ENCODE measurements at places on chromosomes 12 and 14.
A peak's percentile ranks its signal among the peaks of the same experiment; 100 is the strongest.

DNA sequence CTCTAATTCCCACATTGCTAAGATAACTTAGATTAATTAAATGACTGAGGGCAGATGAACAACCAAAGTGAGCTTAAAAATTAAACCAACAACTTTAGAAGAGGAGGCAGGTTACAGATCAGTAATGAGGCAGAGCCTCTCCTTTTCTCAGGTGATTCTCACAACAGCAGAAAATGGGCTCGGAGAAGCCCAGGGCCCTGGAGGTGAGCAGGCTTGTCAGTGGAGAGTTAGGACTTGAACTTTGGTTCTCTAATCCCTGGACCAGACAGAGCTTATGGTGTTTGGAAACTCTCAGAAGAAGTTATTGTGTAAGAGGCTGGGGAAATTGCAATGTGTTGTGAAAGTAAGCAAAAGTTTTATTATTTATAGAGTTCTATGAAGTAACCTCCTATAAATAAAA is 2.8 kb downstream of the TRHDE start:
- no peak for DNase-seq

GRCh38 chr12:113766879-113767878 is 198.9 kb downstream of the RBM19 start:
- no peak for DNase-seq

DNA sequence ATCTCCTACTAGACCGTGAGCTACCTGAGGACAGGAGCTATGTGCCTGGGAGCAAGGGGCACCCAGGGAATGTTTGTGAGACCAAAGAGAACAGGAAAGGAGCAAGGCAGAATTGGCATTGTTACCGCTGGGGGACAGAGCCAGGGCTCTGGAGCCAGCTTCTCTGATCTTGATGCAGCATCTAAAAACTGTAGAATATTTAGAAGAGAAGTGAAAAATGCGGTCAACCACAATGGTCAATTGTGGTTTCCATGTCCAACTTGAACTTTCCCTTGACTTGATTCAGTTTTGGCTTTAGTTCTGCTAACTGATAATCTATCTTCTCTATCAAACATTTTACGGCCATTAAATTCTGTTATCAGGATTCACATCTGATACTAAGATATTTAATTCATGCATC is 201.2 kb downstream of the ANO4 start:
- no peak for DNase-seq

GRCh38 chr12:6198051-6198450 is 2.1 kb upstream of the CD9 start:
- no peak for DNase-seq

DNA sequence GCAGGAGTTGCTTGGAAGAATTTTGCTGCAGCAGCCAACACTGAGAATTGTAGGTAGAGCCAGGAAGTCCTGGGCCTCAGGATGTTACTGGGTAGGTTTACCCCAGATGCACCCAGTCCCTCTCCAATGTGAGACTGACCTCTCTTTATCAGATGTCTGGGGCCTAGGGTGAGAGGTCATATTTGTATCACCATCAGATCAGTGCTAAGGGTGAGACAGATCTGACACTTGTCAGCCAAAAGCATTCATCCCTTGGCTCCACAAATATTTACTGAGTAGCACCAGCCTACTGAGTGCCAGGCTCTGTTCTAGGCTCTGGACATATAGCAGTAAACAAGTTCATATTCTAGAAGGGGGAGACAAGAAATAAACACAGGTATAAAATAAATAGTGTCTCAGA is 4.3 kb downstream of the TROAP start:
- no peak for DNase-seq

DNA sequence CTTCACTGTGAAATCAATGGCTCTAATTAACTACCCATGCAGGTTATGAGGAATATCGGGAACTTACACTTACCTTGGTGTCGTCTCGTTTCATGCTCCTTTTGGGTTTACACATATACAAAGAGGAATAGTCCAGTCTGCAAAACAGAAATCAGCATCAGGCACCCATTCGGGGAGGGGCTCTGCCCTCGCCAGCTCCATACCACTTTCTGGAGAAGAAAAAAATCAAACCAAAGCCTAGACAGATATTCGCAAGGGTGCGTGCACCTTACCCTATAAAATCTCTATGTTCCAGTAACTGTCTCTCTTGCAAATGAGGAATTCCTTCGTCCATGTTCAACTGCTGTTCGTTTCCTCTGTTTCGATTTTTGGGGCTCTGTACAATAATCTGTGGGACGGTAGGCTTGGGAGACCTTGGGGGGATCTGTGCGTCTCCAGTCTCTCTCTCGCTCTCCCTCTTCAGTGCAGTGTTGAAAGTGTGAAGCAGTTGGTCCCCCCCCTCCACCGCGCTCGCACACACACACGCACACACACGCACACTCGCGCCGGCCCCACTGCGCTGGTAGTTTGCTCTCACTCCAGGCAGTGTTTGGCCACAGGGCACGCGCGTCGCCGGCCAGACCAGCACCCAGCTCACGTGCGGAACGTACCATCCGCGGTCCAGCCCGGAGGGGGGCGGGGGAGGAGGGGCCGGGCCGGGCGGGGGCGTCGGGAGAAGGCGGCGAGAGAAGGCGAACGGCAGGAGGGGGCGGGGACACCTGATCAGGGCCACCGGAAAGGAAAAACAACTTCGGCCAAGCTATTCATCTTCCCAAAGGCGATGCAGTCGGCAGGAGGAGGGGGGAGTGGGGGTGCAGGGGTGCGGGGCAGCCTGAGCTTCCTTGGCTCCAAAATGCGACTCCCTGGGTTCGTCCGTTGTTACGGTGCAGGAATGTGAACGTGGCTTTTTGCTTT is at the start of gene BHLHE41:
TSS of gene BHLHE41 (minus strand) at position 592 of the 954 bp plus-strand sequence. CDS start at position 334, 258 bp downstream.
- DNase-seq: no peak

GRCh38 chr12:120064054-120064940 is 52.3 kb downstream of the RAB35 start:
- no peak for DNase-seq

- DNase-seq: no peak
Observed at GRCh38 chr12:107446476-107446875, 239.1 kb upstream of the PWP1 start.

DNA sequence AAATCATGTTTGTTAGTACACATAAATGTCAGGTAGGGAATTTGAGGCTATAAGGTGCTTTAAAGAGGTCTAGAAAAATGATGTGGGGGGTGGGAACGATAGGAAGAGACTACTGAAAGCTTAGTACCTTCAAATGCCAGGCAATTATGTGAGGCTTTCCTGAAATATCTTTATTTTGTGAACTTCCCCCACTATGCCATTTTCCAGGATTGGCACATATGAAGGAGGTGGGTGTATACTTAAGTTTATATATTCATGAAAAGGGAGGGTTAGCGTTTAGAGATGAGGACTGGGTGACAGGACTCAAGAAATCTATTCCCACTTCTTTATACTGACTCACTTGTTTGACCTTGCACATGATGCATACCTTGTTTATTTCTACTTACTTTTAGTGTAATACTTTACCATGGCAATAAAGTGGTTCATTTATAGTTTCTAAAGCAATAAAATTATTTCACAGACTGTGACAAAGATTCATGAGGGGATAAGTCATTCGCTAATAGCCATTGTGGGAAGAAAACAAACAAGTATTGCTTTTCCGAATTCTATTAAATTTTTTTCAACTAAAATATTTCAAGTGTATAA is 77.1 kb downstream of the PLEKHA5 start:
- DNase-seq: no peak

DNA sequence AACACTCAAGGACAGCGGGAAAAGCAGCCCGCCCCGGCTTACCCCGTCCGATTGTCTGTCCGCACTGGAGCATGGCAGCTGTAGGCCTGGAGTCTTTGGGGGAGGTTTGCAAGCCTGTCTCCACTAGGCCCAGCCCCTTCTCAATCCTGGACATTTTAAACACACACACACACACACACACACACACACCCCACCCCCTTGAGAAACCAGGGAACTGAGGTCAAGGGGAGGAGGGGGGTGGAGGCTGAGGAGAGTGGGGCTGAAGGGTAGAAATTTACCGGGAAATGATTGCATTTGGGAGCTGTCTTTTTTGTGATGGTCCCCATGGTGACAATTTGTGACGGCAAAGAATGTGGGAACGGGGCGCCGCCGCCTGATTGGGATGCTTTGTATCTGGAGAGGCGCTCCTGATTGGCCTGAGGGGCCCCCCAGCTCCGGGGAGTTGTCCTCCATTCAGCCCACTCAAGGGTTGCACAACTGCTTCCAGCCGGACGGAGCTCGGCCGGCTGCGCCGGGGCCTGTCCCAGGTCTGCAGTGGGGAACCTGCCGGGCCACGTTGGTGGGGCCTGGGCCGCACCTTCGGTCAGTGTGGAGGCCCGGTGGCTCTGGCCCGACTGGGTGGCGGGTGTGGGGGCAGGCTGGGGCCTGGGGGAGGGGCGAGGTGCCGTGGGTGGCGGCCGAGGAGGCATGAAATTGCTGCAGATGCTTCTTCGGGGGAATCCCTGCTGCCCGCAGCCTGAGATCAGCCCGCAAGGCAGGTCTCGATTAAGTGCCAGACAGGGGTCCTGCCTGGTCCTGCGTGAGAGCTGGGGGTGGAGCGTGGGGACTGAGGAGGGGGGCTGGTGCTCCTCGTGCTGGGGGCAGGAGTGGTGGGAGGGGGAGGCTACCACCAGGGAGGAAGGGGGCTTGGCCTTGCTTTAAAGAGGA is at the start of gene FAM181A:
TSS of gene FAM181A (plus strand) at position 472 of the 927 bp plus-strand sequence. CDS start 942 bp downstream, outside the sequence.
- DNase-seq: no peak

DNA sequence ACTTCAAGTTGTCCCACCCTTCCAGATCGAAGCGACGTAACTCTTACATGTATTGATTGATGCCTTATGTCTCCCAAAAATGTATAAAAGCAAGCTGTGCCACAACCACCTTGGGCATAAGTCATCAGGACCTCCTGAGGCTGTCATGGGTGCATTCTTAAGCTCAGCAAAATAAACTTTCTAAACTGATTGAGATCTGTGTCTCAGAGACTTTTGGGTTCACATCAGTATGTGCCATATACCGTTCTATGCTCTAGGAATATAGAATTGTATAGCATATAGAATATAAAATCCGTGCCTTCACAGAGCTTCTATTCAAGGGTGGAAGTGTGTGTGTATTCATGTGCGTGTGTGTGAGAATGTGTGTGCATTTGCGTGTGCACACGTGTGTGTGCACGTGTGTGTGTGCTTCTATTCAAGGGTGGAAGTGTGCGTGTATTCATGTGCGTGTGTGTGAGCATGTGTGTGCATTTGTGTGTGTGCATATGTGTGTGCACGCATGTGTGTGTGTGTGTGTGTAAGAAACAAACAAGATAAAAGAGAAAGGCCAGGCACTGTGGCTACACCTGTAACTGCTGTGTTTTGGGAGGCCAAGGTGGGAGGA is 11.5 kb upstream of the STX2 start:
- DNase-seq: no peak

DNA sequence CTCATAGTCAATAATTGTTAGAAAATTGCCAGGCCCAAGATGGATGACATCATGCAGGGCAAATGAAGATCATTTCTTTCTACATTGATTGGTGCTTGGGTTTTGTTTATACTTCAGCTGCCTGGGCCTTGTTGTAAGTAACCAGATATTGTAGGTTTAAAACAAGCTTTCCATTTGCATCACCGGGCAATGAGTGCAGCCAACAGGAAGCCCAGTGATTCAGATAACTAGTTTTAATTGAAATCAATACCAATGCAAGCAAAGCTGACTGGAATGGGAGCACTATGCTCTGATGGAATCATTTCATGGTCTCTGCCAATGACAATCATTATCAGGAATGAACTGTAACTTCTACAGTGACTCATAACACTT is 279.3 kb downstream of the DUSP6 start:
- DNase-seq: no peak

- peak; percentile 41 for DNase-seq
Observed at GRCh38 chr14:74401504-74402241, 24.3 kb downstream of the SYNDIG1L start.

- no peak for DNase-seq
Observed at GRCh38 chr14:50383618-50384225, 13.0 kb downstream of the CDKL1 start.

DNA sequence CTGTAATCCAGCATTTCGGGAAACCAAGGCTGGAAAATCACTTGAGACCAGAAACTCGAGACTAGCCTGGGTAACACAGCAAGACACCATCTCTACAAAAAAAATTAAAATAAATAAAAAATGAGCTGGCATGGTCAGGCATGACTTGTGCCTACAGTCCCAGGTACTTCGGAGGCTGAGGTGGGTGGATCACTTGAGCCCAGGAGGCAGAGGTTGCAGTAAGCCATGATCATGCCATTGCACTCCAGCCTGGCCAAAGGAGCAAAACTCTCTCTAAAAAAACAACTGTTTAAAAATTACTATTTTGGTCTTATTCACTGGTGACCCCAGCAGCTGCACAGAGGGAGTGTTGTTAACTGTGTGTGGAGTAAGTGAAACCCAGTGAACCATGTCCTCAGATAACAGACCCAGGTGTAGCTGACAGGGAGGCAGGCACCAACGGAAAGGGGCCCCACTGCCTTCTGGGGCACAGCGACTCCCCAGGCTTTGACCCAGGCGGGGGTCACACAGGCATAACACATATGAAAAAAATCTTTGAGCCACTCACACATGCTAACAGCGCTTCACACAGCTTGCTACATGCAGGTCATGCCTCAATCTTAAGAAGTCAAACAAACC is 12.1 kb downstream of the DDX54 start:
- DNase-seq: no peak

- no peak for DNase-seq
Observed at GRCh38 chr12:121248622-121249021, 38.7 kb downstream of the P2RX4 start.

GRCh38 chr14:20998139-20998538 is 954 bp upstream of the SLC39A2 start:
- no peak for DNase-seq

GRCh38 chr14:94305620-94306019 is 12.6 kb upstream of the SERPINA10 start:
- no peak for DNase-seq

DNA sequence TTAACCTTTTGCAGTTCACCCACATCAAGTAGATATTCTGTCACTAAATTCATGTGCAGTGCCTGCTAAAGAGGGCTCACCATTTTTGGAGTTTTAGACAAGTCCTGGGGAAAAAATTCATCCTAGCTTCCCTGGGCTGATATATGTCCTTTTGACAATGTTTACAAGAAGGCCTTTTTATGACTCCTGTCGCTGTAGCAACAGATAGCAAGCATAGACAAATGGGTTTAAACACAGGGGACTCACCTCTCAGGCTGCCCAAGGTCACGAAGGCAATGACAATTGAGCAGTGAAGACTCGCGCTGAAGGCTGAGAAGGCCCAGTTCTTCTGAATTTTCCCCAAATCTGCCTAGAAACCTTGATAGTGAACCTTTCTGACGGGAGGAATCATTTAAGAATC is 150.7 kb upstream of the CPM start:
- DNase-seq: no peak

GRCh38 chr14:54703082-54703481 is 136.2 kb downstream of the SAMD4A start:
- no peak for DNase-seq

Data from stimulated activated CD4-positive, alpha-beta T cell treated with anti-CD3 and anti-CD28 coated beads, Interleukin-1b, Interleukin-23, amount 100 ng/mL, for 24 hours (primary cell).